ENCODE measurements at places on chromosomes 4 and X.
A peak's percentile ranks its signal among the peaks of the same experiment; 100 is the strongest.

DNA sequence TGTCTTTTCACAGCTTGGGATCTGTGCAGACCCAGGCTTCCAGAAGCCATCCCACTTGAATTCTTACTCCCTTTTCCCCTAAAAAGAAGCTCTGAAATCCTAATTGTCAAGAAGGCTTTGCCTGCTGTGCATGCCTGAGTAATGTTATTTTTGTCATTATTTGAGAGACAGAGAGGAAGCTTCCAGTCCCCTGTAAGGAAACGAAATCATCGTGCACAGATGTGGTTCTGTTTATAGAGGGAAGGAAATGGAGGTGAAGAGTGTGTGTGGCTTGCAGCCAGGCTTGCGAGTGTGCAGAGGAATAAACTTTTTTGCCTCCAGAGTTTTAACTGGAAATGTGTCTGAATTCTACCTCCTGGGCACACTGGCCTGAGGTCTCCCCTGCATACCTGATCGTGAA lies 70.2 kb downstream of the TBL1X start:
- no peak for DNase-seq

GRCh38 chrX:13094374-13094773 lies 50.0 kb upstream of the FAM9C start:
- DNase-seq: no peak

DNA sequence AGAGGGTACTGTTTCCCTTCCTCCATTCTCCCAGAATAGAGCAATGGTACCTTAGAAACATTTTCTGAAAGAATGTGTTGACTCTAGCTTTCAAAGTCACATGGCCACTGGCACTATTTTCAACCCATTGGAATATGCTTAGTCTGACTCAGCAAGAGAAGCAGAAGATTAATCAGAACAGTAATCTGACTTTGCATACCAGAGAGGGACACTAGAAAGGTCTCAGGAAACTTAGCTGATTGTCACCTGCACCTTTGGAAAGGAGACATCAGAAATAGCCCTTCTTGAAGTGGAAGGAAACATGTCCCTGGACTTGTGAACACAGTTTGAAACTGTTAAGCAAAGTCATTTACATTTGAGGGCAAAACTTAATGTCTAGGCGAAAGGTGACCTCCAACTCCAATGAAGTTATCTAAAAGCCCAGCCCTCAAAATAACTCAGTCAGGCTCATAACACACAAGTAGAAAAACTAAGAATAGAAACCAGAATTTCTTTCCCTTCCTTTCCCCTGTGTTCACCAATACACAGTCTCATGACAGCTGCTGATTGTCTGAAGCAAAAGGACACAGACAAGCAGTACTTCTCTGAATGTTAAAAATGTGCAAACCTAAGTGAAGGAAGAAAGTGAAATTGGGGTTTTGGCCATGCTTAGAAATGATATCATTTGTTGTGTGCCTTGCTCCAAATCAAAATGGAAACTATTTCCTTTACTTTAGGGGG lies 270.8 kb downstream of the GRIA3 start:
- DNase-seq: no peak

- no peak for DNase-seq
These were observed 329.7 kb downstream of the GPAT3 start for GRCh38 chr4:83865417-83866150.

DNA sequence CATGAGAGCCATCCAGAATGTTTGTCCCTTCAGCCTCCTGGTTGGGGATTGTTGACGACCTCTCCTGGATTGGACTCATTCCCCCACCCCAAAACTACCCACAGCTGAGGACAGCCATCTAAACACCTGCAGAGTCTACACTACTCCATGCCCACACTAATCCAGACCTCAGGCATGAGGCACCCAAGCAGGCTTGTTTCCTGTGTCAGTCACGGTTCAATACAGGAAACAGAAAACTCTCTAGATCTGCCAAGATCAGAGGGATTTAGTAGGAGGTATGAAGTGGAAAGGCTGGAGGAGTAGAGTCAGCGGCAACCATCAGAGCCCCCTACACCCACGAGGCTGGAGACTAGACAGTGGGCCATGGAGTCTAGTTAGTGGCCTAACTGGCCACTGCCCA lies 37.7 kb downstream of the HAND2 start:
- no peak for DNase-seq

GRCh38 chrX:115134382-115134781 lies 54.8 kb upstream of the RBMXL3 start:
- DNase-seq: no peak

- DNase-seq: peak; percentile 89
These were observed 174.5 kb downstream of the SMIM20 start for GRCh38 chr4:26088433-26088928.

GRCh38 chr4:32607978-32608377 lies 1887.8 kb downstream of the PCDH7 start:
- DNase-seq: no peak

DNA sequence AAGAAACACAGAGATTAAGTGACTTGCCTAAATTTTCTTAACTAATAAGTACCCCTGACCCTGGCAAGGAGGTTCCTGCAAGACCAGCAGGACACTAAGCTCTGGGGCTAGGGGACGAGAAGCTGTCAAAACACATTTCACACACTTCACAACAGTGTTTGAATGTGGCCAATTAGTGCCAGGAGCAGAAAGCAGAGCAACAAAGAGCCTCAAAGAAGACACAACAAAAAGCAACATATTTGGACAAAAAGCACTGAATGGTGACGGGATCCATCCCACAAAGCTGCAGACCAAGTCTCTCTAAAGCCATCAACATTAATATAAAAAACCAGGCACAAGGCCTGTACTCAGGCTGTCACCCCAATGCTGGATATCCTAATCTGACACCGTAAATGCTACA lies 361.9 kb upstream of the RASGEF1B start:
- DNase-seq: no peak

- no peak for DNase-seq
These were observed 287.5 kb downstream of the FBXW7 start for GRCh38 chr4:152248347-152248746.

- DNase-seq: no peak
These were observed 18.5 kb downstream of the OTUD5 start for GRCh38 chrX:48938721-48939425.

DNA sequence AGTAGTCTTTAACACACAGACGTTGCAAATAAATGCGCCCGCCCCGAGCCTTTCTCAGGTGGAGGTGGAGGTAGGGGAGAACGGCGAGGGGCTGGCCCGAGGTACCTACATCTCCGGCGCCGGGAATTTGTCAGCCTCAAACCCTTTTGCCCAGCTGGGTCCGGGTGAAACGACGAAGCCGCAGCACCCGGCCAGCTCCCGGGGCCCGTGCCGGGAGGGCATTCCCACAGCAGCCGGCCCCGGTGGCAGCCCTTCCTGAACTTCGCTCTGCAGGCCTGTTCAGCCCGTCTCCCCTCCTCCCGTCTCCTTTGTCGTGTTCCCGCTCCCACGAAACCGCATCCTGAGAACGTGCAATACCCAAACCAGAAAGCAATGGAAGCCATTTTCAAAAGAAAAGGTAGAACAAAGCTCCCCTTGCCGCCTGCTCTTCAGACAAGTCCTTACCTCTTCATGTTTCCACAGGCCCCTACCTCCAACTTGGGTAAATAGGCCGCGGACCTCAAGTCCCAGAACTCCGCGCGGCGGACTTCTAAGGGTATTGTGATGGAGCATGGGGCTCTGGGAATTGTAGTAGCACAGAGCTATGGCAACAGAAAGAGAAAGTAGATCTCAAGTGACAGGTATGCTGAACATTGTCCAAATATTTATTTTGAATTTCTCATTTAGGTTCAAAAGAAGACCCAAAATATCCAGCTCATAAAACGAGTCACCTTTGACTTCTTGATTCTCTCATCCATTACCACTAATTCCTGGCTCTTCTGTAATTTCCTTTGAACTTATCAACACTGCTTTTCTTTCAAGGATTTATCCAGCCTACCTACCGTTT lies at the start of gene RBM41:
TSS of gene RBM41 (minus strand) at position 501 of the 826 bp plus-strand sequence. CDS start at position 452, 49 bp downstream.
- DNase-seq: peak; percentile 74

DNA sequence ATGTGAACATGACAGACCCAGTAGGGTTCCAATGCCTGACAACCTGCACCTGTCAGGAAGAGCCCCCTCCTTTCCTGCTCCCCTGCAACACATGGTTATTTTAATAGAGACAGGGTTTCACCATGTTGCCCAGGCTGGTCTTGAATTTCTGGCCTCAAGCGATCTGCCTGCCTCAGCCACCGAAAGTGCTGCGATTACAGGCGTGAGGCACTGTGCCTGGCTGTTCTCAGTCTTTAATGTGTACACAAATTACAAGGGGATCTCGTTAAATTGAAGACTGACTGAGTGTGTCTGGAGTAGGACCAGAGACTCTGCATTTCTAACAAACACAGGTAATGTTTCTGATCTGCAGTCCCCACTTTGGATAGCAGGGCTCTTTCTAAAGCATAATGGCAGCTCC lies 55.4 kb downstream of the NPNT start:
- DNase-seq: no peak

GRCh38 chr4:3661989-3662388 lies 104.2 kb upstream of the ADRA2C start:
- no peak for DNase-seq

GRCh38 chr4:124044867-124045266 lies 648.3 kb downstream of the SPRY1 start:
- DNase-seq: no peak

GRCh38 chr4:183589461-183590099 lies 69.4 kb downstream of the RWDD4 start:
- no peak for DNase-seq

GRCh38 chr4:25638221-25638601 lies 17.4 kb upstream of the SLC34A2 start:
- no peak for DNase-seq

- no peak for DNase-seq
These were observed 35.6 kb downstream of the LIMCH1 start for GRCh38 chr4:41573502-41574001.
